Occipital lobe (tissue), 3 donors: ENCODE measurements at places on chromosomes 5 and 9. TPM values are rescaled to one million over a fixed set of nuclear protein-coding genes. Genes with fewer than 3 reads are reported as not detected.

DNA sequence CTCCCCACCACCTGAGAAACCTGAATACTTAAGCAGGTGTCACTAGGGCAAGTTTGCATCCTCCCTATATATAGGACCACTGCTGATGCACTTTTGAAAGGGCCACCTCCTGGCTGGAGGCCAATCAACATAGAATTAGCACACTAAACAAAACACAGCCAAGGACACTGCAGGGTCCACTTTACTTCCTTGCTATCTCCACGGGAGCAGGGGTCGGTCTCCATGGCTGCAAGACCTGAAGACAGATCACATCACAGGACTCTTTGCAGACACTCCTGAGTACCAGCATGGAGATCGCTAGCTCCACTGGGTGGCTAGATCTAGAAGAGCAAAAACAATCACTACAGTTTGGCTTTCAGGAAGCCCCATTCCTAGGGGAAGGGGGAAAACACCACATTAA, 72.3 kb downstream of the C9orf153 start:
- DNase-seq, result no peak

FCN2 gene
- not detected for total RNA-seq

- DNase-seq, result no peak
Observed at GRCh38 chr9:116280529-116280928, 126.9 kb downstream of the PAPPA start.

CPEB4 gene
- 87.3 TPM for total RNA-seq

PCDHGA12 gene
- total RNA-seq, result 6.9 TPM

GRCh38 chr5:173056783-173057061, 570 bp downstream of the CREBRF start:
- no peak for DNase-seq

- no peak for DNase-seq
Observed at GRCh38 chr9:114131808-114132549, 23.4 kb upstream of the COL27A1 start.

KIF24 gene
- 0.78 TPM for total RNA-seq

- DNase-seq, result no peak
Observed at GRCh38 chr9:75431375-75431774, 343.1 kb downstream of the OSTF1 start.

F2RL2 gene
- 0.31 TPM for total RNA-seq

- no peak for DNase-seq
Observed at GRCh38 chr5:119255571-119256356, 100.1 kb upstream of the TNFAIP8 start.

MARCHF3 gene
- total RNA-seq, result 13.3 TPM

DNA sequence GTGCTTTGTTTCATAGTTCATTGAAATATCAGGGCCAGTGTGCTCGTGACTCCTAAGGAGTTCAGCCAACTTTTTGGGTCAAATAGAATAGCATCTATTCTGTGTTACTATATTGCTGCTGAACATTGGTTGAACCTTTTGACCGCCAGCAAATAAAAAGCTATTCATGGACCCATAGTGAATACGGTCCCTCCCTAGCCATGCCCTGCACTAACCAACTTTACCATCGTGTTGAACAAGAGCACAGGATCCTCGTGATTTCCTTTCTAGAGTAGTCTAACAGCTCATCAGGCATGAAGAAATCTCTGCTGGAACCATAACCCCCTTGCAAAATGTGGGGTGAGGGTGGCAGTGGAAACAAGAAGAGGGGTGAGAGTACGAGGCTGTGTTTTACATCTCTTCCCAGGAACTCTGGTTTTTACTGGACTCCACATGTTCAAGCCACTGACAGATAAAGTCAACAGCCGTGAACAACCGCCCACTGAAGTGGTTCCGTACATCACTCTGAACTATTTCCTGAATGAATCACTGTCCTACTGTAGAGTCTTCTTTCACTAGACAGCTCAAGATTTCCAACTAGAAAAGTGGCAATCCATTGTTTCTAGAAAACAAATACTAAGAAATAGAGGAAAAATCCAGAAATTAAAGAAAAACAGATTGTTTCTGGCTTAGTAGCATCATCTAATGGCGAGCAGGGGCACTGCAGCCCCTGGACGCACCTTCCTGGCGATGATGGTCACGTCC, 70.1 kb upstream of the SPATA31E1 start:
- no peak for DNase-seq

DNA sequence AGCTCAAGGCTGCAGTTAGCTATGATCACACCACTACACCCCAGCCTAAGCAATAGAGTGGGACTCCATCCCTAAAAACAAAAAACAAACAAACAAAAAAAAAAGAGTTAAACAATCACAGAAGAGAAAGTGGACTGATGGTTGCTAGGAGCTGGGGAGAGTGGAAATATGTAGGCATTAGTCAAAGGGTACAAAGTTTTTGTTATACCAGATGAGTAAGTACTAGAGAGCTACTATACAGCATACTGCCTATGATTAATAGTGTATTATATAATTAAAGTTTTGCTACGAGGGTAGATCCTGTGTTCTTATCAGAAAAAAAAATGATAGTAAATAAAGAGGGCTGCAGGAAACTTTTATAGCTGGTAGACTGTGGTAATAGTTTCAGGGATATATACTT, 538.6 kb downstream of the ELAVL2 start:
- no peak for DNase-seq
